AG20443 (cell line): ENCODE measurements at places on chromosomes 1 and 21.

DNA sequence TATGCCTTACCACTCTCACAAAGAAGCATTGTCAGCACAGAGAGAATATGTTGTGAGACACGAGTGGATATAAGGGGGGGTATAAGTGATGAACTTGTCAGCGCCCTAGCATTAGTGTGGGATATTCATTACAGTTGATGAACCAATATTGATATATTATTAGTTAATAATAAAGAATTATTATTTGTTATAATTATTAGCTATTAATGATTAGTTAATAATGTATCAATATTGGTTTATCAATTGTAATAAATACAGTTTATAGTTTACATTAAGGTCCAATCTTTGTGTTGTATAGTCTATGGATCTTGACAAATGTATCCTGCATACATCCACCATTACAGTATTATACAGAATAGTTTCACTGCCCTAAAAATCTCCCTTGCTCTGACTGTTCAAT lies 120.2 kb upstream of the NCAM2 start:
- no peak for DNase-seq

DNA sequence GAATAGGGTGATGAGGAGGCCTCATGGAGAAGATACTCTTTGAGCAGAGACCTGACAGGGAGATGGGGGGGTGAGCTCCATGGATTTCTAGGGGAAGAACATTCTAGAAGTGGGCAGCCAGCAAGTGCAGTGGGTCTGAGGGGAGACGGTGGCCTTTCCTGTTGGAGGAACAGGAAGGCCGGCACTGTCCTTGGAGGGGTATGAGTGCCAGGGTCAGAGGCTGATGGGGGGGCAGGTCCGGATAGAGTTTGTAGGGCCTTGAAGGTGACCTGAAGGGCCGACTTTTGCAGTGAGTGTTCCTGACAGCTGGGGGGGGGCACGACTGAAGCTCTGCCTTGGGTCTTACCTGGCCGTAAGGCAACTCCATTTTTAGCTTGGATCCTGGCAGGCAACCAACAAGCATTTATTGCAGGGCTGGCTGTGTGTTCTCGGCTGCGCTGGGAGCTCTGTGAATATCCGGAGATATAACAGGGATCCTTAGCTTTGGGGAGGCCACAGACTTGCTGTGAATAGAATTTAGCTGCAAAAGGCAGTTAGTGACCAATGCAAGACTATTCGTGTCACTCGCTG lies 130.6 kb downstream of the MRPS6 start:
- DNase-seq, result no peak

DNA sequence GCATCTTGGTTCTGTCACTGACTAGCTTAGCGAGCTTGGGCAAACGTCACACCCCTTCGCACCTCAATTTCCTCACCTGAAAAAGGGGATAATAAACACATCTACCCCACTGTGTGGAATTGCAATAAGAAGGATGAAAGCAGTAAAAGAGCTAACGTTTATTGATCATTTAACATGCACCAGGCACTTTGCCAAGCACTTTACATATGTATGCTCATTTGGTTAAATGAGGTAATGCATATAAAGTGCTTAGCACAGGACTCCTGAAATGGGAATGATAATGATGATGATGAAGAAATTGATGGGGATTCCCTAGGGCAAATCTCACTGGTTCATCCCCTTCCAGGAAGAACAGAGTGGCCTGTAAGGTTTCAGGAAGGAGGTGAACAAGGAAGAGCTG lies 4.8 kb downstream of the NKAIN1 start:
- no peak for DNase-seq

- DNase-seq, result no peak
Observed at GRCh38 chr1:54815086-54815876, 14.2 kb upstream of the TTC22 start.

GRCh38 chr1:190258003-190258402 lies 219.7 kb downstream of the BRINP3 start:
- no peak for DNase-seq

- DNase-seq, result no peak
Observed at GRCh38 chr1:11468878-11469277, 10.1 kb upstream of the DISP3 start.

- no peak for DNase-seq
Observed at GRCh38 chr1:28915031-28915895, 894 bp downstream of the EPB41 start.

DNA sequence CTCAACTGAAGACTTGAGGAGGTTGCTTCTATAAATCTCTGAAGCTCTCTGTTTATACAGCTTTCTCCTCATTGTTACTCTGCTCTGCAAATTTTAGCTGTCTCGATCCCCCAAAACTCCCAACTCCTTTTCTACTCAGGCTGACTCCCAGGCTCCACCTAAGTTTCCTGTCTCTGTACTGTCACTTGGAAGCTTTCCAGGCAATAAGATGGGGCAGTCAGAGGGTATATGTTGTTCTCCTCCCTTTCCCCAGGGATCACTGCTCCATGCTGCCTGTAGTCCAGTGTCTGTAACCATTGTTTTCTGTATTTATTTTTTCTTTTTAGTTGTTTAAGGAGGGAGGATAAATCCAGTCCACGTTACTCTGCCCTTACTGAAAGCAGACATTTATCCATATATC lies 13.4 kb downstream of the TSNAX start:
- no peak for DNase-seq

- DNase-seq, result peak; percentile 73
Observed at GRCh38 chr1:24416666-24417391, 1.2 kb downstream of the NIPAL3 start.

GRCh38 chr1:91913018-91913417 lies 27.1 kb upstream of the TGFBR3 start:
- DNase-seq, result no peak

DNA sequence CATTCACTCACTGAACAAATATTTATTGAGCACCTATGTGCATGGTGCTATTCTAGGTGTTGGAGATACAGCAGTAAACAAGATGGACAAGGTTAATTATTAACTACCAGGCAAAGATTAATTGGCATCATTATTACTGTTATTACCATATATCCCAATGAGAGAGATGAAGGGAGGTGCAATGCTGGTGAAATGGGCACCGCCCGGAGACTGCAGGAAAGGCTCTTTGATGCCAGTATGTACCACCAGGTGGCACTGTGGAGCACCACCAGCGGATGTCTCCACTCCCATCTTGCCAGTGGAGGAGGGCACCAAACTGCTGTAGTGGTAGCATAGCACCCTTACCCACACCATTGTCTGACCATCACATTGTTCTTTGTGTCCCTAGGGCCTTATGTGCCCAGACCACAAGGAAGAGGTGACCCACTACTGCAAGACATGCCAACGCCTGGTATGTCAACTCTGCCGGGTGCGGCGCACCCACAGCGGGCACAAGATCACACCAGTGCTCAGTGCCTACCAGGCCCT lies 3.0 kb downstream of the TRIM46 start:
- peak; percentile 93 for DNase-seq

DNA sequence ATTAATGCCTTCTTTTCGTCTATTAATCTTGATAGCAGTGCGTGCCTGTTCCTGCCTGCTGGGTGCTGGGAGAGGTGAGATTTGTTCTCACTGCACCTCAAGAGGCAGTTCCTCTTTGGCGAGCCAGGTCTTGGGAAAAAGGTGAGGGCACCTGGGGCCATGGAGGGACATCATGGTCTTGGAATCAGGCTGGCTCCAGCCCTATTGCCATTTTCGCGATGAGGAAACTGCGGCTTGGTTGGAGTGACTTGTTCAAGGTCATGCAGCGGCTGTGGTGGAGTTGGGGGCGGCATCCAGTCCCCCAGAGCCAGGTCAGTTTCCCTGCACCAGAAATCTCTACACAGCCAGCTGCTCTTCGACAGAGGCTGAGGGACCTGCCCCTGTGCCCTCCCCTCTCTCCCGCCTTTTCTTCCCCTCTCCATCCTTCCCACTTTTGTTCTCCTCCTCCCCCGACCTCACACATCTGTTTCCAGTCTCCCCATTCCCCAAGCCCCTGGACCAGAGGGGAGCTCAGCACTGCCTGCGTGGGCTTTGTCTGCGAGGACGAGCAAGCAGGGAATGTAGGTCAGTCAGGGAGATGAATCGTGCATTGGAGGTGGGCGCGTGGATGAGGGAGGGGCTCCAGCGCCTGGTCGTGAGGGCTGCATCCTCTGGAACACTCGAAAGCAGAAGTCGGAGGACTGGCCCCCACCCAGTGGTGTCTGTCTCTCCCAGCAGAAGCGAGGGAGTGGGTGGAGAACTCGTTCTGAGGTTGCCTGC lies 135.1 kb downstream of the ACTL8 start:
- DNase-seq, result no peak

DNA sequence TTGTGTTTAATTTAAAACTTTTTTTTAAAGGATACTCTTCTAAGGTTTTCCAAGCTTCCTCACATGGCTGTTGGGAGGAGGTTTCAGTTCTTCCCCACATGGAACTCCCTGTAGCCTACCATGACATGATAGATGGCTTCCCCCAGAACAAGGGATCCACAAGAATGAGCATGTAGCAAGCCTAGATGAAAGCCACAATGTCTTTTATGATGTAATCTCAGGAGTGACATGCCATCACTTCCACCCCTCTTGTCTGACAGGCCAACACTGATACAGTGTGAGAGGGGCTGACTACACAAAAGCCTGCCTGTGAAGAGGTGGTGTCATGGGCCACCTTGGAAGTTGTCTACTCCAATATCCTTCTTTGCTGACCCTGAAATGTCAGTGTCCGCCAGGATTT lies 32.0 kb downstream of the CD34 start:
- DNase-seq, result no peak

DNA sequence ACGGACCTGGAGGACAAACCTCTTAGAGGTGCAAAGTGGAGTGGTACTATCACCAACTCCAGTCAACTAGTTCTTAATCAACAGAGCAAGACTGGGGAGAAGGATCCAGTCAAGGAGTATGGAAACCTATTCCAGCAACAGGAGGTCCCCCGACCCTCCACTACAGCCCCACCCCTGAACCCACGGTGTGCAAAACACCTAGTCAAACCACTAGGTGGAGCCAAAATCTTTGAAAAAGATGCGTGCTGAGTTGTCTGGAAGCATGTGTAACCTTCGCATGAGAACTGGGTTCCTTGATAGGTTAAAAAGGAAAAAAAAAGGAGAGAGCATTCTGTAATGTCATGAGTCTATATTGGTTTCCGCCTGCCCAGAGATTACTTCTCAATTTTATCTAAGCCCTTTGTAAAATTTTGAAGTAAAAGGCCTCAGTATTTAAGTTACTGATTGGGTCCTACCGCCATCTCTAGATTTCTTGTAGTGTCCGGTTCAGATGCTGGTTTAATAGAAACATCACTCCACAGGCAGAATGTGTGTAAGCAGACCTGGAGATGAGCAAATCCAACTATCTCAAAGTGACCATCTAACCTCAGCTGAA lies 81.9 kb upstream of the HAO2 start:
- peak; percentile 55 for DNase-seq

- DNase-seq, result no peak
Observed at GRCh38 chr21:35042836-35043235, 6.3 kb downstream of the RUNX1 start.

DNA sequence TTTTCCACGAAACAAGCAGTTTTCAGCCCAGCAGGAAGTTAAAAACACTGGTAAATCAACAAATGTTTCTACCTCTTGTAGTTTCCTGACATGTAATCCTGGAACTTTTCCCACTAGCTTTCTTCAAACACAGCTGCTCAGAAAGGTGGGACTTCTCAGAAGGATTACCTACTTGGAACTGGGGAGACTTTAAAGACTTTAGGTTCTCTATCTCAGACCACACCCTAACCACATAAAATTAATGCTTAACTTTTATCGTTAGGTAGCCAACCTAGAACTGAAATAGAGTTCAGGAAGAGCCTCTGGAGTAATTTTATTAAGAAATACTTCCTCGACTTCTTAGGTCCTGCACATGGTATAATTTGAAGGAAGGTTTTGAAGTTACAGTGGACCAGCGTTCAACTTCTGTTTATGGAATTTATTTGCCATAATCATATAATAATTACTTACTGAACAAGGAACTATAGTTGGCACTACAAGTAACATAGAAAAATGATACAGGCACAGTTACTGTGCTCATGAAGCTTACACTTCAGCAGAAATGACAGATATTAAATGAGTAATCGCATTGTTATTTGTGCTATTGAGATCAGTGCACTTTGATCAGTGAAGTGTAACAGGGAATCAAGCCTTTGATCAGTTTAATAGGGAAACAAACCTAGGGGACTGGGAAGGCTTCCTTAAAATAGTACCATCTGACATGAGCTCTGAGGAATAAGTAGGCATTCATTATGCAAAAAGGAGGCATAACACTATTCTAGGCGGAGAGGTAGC lies at the start of gene BCL2L15:
TSS of gene BCL2L15 (minus strand) at position 180 of the 774 bp plus-strand sequence. CDS start 206 bp downstream, outside the sequence.
- no peak for DNase-seq

DNA sequence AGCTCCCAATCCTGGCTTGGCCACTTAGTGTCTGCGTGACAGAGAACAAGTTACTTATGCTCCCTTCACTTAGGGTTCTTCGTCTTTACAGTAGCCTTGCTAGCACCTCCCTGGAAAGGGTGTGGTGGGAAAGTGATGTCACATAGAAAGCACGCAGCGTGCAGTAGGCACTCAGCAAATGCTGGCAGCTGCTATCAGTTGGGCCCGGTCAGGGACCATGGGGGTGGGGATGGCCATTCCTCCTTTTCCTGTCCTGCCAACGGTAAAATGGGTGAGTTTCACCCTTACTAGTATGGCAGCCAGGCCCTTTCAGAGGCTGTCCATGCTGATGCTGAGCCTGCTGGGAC lies 6.2 kb upstream of the KCNA10 start:
- DNase-seq, result peak; percentile 62

GRCh38 chr1:212771341-212771740 lies 20.2 kb downstream of the NSL1 start:
- no peak for DNase-seq

DNA sequence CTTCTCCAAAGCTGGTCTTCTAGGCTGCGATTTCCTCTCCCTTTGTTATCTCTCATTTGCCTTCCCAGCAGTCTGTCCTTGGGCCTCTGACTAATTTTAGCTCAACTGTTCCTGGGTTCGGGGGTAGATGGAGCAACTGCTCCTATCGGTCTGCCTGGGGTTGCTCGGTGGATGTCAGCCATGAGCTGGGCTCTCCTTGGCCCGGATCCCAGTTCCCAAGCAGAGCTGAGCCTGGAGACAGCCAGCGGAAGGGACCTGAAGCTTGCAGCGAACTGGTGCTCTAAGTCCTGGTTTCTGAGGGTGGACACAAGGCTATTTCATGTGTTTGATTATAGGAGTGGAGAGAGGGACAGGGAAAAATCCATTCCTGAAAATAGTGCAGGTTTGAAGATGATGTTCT lies 423.0 kb downstream of the RPS6KC1 start:
- no peak for DNase-seq

DNA sequence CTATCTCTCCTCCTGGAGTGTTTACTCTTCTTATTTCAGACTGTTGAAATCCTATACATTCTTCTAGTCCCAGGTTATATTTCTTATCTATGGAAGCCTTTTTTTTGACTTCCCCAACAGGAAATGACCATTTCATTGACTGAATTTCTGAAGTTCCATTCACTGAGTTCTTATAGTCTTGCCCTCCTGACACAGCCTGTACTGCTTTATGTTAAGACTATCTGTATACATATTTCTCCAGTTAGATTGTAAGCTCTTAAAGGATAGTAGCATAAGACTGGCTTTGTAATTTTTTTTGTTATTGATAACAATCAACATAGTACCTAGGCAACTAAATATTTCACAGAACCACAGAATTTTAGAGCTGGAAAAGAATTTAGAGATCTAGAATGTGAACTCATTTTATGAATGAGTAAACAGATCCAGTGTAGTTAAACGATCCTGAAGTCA lies 14.9 kb upstream of the MACF1 start:
- no peak for DNase-seq

GRCh38 chr1:234704106-234704887 lies 94.3 kb upstream of the IRF2BP2 start:
- DNase-seq, result no peak

GRCh38 chr1:58911841-58912499 lies 128.1 kb upstream of the JUN start:
- no peak for DNase-seq

GRCh38 chr1:15020943-15021745 lies 132.4 kb upstream of the TMEM51 start:
- no peak for DNase-seq

- no peak for DNase-seq
Observed at GRCh38 chr1:21762022-21762404, 20.9 kb downstream of the USP48 start.
